Stimulated activated CD8-positive, alpha-beta memory T cell treated with anti-CD3 and anti-CD28 coated beads, Interleukin-15, amount 100 ng/mL, for 48 hours (primary cell): ENCODE measurements at places on chromosomes 11 and 22.

DNA sequence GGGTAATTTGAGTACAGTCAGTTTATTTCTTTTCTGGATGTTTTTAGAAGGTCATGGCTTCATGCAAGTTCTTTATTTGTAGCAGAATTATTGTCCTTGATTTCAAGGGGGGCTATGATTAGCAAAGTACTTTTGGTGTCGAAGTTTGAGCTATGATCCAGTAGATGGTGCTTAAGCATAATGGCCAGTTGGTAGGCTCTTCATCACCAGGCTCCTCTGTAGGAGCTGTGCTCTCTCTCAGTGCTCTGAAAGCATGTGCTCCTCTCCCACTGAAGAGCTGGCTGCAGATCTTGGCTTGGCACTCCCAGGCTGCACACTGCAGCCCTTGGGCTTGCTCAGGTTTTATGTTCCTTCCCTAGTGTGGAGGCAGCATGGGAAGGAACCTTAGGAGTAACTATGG, 852.7 kb downstream of the LUZP2 start:
- no peak for DNase-seq

DNA sequence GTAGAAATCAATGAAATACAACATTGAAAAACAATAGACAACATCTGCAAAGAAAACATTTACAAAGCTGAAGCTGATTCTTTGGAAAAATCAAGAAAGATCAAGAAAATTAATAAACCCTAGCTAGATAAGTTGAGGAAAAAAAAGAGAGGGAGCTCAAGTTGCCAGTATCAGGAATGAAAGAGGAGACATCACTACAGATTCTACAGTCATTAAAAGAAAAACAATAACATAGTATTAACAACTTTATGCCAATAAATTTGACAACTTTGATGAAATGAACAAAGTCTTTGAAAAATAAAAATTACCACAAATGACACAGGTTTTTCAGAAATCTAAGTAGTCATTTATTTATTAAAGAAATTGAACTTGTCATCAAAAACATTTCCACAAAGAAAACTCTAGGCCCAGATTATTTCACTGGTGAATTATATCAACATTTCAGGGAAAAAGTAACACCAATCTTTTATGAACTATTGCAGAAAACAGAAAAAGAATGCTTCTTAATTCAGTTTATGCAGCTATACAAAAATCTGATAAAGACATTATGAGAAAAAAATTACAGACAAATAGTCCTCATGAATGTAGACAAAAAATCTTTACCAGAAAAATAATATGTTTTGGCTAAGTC, 39.2 kb downstream of the POU2AF1 start:
- DNase-seq, result no peak

DNA sequence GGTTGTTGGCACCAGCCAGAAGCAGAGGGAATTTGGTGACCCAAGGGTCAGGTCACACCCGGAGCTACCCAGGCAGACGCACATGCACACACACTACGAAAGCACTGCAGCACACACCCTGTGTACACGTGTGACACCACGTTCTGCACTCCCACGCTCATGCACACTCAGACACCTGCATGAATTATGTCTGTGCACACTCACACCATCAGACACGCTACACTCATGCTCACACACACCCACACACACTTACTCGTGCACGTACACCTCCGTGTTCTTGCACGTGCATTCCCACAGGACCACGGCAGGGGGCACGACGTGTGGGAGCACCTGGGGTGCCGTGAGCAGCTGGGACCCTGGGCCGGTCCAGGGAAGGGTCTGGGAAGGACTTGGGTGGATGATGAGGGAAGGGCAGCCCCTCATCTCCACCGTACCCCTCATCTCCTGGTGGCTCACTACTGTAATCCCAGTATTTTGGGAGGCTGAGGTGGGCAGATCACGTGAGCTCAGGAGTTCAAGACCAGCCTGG, 20.8 kb upstream of the GAL start:
- DNase-seq, result no peak

GRCh38 chr11:2470495-2470894, 25.7 kb downstream of the KCNQ1 start:
- DNase-seq, result no peak

GRCh38 chr22:23626286-23626975, 5.7 kb downstream of the DRICH1 start:
- DNase-seq, result no peak

DNA sequence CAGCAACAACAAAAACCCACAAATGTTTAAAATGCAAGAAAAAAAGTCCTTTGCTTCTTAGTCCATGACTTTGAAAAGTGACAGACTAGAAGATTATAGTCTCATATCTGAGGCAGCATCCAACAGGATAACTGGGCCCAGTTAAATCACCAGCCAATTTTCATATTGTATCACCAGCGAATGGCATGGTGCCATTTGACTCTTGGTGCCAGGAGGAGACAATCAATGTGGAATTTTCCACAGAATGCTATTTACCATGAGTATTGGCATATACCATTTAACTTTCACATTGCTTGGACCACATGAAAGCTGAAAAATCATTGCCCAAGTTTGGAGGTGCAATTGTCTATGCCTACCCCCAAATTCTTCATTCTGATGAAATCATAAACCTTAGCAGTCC, 255.5 kb downstream of the TENM4 start:
- no peak for DNase-seq

DNA sequence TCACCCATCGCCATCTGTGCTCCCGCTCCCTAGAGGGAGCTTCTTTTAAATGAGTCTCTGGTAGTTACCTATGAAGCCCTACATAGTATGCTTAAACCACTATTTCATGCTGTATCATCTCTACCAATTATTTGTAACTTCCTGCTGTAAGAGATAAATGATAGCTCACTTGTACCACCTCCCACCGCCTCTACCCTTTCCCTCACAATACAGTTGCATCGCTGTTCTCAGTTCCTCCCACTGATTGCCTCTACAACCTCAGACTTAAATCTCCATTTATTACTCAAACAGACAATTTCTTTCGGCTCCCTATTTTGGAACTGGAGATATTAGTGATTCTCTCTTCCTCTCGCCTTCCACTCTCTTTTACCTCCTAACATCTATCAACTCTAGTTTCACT, 222.9 kb upstream of the ZC3H12C start:
- DNase-seq, result no peak

- no peak for DNase-seq
Measured at GRCh38 chr11:100830274-100830673, 143.2 kb downstream of the ARHGAP42 start.

- DNase-seq, result no peak
Measured at GRCh38 chr11:20529757-20530156, 69.7 kb upstream of the SLC6A5 start.

DNA sequence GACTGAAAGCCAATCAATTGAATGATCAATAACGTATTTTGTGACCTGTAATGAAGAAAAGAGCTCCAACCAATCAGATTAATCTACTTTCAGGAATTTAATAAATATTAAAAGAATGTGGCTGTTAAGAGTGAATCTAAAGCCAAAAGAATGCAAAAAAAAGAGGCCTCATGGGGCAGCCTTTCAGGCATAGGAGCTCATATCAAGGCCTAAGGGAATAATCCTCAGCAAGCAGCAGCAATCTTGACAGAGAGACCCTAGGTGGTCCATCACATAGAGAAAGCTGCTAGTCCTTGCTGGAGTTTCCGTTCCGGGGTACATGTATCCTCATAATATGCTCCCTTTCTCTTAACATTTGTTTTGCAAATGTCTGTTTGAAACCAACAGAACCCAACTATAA, 313.1 kb upstream of the PITPNB start:
- DNase-seq, result no peak

- no peak for DNase-seq
Measured at GRCh38 chr11:94295534-94295933, 8.8 kb upstream of the IZUMO1R start.

DNA sequence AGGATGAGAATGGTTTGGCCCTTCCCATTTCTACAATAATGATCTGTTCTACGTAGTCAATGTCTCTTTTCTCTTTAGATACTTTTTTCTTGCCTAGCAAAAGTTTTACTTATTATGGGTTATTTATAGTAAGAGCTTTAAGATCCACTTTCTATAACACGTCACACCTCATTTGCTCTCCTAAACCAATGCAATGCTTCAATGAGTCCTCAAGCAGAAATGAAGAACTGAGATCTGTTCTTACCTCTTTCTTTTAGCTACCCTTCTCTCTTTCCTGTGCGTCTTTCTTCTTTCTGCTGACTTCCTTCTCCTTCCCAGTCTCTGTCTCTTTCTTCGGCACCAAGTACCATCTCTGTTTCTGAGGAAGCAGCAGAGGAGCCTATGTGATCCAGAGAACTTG, 61.8 kb downstream of the SNX19 start:
- no peak for DNase-seq

DNA sequence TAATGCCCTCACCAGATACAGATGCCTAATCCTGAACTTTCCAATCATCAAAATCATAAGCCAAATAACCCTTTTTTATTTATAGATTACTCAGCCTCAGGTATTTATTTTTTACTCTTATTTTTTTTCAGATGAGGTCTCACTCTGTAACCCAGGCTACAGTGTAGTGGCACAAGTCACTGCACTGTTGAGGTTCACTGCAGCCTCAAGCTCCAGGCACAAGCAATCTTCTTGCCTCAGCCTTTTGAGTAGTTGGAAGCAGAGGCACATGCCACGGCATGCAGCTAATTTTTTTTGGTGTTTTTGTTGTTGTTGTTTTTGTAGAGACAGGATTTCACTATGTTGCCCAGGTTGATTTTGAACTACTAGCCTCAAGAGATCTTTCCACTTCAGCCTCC, 49.5 kb downstream of the TTC28 start:
- DNase-seq, result no peak

- DNase-seq, result no peak
Measured at GRCh38 chr11:123364080-123364479, 66.0 kb upstream of the GRAMD1B start.

DNA sequence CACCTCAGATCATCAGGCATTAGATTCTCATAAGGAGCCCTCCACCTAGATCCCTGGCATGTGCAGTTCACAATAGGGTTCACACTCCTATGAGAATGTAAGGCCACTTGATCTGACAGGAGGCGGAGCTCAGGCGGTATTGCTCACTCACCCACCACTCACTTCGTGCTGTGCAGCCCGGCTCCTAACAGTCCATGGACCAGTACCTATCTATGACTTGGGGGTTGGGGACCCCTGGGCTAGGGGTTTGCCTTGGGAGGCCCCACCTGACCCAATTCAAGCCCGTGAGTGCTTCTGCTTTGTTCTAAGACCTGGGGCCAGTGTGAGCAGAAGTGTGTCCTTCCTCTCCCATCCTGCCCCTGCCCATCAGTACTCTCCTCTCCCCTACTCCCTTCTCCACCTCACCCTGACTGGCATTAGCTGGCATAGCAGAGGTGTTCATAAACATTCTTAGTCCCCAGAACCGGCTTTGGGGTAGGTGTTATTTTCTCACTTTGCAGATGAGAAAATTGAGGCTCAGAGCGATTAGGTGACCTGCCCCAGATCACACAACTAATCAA, 2.2 kb downstream of the APOC3 start:
- DNase-seq, result no peak

- DNase-seq, result no peak
Measured at GRCh38 chr22:49325531-49326395, 501.9 kb downstream of the BRD1 start.

DNA sequence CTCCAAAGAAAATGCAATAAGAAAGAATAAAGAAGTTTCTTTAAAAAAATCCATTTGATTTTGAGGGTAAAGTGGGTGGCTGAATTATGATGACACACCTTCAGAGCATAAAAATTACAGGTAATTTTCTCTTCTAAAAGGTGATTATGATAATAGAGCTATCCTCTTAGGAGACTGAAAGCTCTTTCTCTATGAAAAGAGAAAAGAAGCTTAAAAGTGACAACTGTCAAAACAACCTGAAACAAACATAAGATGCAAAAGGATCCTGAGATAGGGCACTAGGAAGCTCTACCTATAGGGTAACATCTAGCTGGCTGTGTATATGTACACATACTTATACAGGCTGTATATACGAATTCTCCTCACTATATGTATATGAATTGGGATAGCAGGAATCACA, 270.2 kb downstream of the GUCY1A2 start:
- DNase-seq, result no peak

DNA sequence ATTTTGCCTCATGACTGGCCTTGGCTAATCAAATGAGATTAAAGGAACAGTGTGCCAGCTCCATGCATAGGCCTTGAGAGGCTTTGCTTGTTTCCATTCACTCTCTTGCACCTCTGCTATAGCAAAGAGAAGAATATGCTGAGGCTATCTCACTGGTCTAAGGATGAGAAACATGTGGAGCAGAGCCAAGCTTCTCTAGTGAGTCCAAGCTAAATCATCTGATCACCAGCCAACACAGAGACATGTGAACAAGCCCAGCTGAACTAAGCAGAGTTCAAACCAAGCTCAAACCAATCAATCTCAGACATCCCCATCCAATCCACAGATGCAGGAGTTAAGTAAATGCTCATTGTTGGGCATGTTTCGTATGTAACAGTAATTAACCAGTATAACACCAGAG, 69.4 kb upstream of the API5 start:
- no peak for DNase-seq

GRCh38 chr11:86179646-86180064, 64.9 kb upstream of the EED start:
- no peak for DNase-seq

- DNase-seq, result no peak
Measured at GRCh38 chr22:50485221-50486131, 1.2 kb upstream of the MIOX start.

DNA sequence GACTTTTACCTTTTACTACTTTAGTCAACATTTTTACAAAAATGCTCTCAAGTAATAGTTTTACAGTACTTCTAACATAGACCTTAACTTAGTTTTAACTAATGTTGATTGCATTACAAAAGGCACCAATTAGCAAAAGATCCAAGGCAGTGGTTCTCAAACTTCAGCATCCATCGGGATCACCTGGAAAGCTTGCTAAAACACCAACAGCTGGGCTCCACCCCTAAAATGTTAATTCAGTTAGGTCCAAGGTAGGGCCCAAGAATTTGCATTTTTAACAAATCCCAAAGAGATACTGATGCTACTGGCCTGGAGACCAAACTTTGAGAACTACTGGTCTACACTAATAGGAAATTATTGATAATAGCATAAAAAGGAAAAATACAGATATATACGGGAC, 5.9 kb downstream of the MTMR2 start:
- no peak for DNase-seq

DNA sequence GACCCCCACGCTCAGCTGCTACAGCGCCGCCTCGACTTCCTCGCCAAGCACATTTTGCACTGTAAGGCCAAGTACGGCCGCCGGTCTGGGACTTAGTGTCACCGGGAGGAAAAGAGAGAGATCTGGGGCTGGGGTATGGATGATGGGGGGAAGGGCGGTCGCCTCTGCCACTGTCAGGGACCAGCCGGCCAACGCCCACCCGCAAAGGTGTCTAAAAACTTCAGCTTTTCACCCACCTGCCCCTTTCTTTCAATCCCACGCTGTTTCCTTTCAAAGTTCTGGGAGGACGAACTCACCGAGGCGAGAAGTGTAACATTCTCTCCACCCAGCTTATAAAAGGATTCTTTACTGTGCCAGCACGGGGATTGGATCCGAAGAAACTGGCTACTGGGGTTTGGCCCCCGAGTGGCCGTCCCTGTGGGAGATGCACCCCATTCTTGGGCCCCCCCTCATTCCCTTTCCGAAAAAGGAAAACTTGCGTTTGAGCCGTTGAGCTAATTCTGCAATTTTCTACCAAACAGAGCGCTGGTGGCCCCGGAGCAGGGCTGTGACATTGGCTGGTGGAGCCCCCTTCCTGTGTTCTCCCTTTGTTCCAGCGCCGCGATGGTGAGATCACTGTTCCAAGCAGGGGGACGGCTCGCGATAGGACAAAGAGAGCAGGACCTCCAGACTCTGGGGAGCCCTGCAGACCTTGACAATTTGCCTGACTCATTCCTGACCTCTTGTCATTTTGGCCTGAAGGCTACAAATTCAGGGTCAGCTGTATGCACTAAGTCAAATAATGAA, 1.8 kb downstream of the FJX1 start:
- no peak for DNase-seq
